ENCODE measurements at places on chromosomes 6 and 20. TPM values are rescaled to one million over a fixed set of nuclear protein-coding genes. Genes with fewer than 3 reads are reported as not detected.

Gene FOXS1
- total RNA-seq, result not detected

Gene BPIFB1
- not detected for total RNA-seq

Gene OPRM1
- total RNA-seq, result not detected

Gene BTNL2
- not detected for total RNA-seq

Gene MC3R
- not detected for total RNA-seq

Gene PRICKLE4
- not detected for total RNA-seq
